ENCODE measurements at places on chromosomes 3 and 15.

GRCh38 chr3:193446965-193447602 lies 68.5 kb upstream of the ATP13A5 start:
- no peak for DNase-seq

GRCh38 chr15:71357321-71357732 lies 242.1 kb downstream of the THSD4 start:
- peak; percentile 31 for DNase-seq

- DNase-seq, result no peak
These were observed 232.5 kb downstream of the CHST2 start for GRCh38 chr3:143351895-143352608.

- no peak for DNase-seq
These were observed 130.9 kb downstream of the WDR76 start for GRCh38 chr15:43957724-43958123.

- DNase-seq, result no peak
These were observed 153.8 kb downstream of the IGF1R start for GRCh38 chr15:98802187-98802586.

DNA sequence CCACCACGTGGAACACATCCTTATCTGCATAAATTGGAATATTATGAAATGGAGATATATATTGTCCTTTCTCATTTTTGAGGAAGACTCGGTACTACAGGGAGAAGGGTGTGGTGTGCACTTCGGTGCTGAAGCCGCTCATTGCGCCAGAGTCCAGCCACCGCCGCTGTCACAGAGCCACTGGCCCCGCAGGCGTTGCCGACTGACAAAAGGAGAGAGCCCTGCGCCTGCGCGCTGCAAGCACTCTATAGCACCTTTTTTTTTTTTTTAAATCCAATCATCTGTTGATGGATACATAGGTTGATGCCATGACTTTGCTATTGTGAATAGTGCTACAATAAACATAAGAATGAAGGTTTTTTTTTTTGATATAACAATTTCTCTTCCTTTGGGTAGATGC lies 130.0 kb upstream of the TBC1D5 start:
- DNase-seq, result no peak

- DNase-seq, result peak; percentile 85
These were observed at the start of gene DLEC1 for GRCh38 chr3:38039101-38039898. Gene DLEC1 (plus strand): TSS chr3:38039208. CDS start chr3:38039226, 18 bp downstream.

DNA sequence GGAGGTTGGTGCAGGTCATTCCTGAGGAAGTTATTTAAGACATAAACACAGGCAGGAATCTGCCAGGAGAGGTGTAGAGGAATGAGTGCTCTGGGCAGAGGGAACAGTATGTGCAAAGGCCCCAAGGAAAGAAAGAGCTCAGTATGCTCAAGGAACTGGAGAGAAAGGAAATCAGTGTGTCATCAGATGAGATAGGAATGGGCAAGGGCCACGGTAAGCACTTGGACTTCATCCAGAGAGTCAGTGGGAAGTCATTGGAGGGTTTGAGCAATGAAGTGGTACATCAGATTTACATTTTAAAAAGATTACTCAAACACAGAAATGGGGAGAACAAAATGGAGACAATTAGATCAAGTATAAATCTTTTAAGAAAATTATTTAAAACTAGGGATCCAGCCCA lies 272.2 kb downstream of the ADAMTSL3 start:
- DNase-seq, result no peak

GRCh38 chr3:111338059-111338698 lies 203.8 kb upstream of the CD96 start:
- DNase-seq, result peak; percentile 68

GRCh38 chr15:43118829-43119228 lies 13.0 kb upstream of the UBR1 start:
- DNase-seq, result no peak

- no peak for DNase-seq
These were observed 707.7 kb upstream of the EPHA6 start for GRCh38 chr3:96106701-96107100.

GRCh38 chr3:127674790-127675189 lies 2.0 kb downstream of the ABTB1 start:
- no peak for DNase-seq

DNA sequence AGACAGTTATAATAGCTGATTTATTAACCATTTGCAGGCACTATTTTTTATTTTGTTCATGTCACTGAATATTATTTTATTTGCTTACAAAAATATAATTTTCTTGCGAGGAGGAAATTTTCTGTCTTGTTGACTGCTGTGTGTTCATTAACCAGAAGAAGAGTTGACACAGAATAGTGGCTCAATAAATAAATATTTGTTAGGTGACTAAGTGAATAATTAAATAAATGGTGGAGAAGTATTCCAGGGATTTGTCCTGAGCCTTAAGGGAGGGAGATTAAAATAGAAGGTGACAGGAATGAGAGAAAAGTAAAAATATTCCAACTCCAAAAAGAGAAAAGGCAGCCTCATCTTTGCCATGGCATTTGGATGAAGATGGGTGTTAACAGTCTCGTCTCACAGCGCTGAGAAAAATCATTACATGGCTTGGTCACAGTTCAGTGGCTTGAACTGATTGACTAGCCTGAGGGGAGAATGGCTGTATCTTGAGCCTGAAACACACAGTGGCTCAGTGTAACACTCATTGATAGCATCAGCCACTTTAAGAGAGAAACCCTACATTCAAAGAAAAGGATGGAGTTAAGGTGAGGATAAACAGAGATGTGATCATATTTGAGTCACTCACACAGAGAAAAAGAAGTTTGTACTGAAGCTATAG lies 449.9 kb upstream of the NAALADL2 start:
- no peak for DNase-seq

DNA sequence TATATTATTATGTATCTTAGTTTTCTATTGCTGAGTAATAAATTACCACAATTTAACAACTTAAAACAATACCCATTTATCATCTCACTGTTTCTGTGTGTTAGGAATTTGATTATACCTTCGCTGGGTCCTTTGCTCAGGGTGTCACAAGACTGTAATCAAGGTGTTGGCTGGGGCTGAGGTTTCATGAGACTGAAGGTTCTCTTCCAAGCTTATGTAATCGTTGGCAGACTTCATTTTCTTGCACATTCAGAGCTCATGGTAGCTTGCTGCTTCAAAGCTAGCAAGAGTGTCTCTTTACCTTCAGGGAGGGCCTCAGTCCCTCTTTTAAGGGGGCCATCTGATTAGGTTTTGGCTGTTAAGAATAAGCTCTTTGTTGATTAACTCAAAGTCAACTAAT lies 293.1 kb downstream of the POLQ start:
- DNase-seq, result no peak

DNA sequence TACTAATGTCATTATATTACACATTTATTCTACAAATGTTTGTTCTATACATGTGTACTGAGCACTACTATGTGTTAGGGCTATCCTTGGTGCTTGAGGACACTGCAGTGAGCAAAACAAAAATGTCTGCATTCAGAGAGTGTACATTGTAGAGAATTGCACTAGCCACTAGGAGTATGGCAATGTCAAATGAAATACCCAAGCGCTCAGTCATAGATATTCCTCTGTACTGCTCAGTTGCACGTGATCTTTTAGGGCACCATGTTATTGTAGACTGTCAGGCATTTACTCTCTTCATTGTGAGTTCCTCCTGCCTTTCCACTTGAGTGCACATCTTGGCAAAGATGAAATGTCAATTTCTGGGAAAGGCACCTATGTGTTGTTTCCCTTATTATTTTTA lies 36.8 kb downstream of the FNDC3B start:
- no peak for DNase-seq

DNA sequence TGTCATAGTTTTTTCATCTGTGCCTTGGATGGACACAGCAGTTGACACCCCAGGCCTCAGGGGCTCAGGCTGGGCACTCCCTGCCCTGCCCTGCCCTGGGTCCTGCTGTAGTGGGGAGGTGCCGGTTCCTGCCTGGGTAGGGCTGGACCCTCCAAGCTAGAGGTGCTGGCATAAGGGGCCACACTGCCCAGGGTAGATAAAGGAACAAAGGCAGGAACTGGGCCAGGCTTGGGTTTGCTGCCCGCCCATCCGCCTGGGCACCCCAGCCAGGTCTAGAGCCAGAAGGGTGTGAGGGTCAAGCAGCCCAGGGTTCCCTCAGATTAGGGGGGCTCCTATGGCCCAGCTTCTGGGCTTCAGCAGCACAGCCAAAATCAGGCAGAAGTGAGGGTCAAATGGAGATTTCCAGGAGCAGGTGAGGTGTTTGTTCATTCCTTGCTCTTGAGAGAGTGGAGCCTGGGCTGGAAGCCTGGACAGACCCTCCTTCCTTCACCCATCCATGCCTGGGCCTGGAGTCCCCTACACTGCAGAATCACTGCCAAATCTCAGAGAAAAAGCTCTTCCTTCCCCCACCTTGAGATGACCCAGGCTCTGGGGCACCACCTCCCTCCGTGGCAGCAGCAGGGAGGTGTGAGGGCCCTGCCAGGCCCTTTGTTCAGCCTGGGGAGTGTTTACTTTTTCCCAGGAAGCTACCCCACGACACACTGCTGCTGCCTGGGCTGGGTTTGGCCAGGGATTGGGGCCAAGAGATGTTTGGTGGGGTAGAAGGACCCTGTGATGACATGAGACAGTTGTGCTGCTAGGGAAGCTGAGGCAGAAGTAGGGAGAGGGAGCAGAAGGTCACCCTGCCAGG lies 7.1 kb downstream of the SEMA3F start:
- DNase-seq, result no peak

GRCh38 chr3:197846491-197846890 lies 55.4 kb downstream of the LRCH3 start:
- no peak for DNase-seq
